Astrocyte of the spinal cord (primary cell): ENCODE measurements at places on chromosomes 11 and 22.

- DNase-seq: no peak
Measured at GRCh38 chr22:45164270-45165088, 754 bp downstream of the NUP50 start.

GRCh38 chr11:11512929-11513328 lies 108.9 kb downstream of the GALNT18 start:
- no peak for DNase-seq

GRCh38 chr11:32187111-32187510 lies 96.2 kb downstream of the RCN1 start:
- no peak for DNase-seq

DNA sequence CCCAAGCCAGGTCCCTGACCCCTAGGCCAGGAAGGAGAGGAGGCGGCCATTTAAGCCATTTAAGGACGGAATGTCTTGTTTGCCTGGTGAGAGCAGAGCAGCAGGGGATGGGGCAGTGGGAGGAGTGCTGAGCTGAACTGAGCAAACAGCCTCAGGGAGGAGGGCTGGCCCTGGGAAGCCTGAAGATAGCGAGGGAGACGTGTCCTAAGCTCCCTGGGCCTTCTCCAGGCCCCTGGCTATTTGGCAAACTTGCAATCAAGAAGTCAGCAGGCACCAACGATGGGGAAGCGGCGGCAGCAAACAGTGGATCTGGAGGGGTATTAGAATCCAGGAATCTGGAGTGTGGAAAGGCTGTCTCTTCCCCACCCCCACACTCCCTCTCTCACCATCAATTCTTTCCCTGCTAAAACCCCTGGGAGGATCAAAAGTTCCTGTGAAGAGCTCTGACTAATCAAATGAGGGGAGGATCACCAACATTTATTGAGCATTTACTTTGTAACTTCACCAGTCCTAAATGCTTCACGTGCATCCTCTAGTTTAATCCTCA lies 8.8 kb downstream of the BCL9L start:
- peak; percentile 77 for DNase-seq

DNA sequence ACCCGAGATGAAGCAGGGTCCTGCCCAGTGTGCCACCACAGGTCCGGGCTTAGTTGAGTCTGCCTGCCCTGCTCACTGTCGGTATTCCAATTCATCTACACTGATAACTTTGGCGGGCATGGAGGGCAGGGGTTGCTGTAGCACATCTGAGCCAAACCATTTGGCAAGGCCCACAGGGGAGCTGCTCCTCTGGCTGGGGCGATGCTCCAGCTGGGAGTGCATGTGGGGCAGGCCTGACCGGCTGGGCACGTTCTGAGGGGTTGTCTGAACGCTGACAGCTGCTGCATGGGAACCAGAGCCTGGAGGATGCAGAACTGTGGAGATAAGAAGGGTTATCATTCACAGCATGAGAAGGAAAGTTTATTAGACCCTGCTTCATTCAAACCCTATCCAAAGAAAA lies 40.4 kb downstream of the DRG1 start:
- DNase-seq: no peak

DNA sequence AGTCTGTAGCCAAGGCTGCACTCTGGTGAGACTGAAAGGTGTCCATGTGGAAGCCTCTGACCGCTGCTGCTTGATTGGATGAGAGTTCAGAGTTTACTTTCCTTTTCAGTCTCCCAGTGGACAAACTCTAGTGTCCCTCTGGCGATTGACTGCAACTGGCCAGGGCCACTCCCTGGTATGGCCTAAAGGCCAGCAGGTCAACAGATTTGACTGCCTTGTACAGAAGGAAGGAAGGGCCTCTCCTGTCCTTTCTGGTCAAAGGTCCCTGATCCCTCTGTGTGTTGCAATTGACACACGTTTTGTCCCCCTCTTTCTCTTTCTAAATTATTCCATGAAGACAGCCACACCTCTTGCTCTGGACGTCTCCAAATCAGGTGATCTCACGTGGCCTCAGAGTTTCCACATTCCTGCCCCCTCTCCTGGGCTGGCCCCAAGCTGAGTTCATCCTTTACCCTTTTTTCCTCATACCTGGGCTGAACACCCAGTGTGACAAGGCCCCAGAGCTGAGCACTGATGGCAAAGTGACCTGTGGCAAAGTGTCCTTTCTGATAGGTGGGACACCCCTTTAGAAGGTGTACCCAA lies 18.7 kb upstream of the FBLN1 start:
- DNase-seq: no peak

DNA sequence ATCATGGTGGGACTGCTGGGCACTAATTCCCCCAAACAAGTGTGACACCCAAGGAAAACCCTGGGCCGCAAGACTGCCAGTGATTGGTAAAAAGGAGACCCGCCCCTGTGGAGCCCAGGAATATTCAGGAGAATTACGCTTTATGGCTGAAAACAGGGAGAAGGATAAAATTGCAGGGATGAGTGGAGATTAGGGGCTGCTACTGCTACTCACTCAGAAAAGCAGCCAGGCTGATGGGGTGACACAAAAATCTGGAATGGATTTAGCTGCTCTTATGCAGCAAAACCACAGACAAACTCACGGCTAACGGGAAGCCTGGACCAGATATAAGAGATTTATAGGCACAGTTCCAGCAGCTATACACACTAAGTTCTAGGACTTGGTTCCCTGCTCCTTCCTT lies 4.4 kb upstream of the FBXO3 start:
- DNase-seq: peak; percentile 84

DNA sequence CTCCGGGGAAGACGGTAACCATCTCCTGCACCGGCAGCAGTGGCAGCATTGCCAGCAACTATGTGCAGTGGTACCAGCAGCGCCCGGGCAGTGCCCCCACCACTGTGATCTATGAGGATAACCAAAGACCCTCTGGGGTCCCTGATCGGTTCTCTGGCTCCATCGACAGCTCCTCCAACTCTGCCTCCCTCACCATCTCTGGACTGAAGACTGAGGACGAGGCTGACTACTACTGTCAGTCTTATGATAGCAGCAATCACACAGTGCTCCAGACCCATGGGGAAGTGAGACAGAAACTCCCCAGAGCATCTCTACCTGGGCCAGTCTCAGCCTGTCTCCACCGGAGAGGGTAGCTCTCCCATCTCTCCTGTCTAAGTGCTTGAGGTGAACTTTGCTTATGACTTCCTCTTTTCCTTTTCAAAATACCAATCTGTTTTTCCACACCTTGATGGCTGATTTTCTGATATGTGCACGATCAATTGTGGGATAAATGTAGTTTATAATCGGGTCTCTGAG lies 48.5 kb upstream of the VPREB1 start:
- no peak for DNase-seq

DNA sequence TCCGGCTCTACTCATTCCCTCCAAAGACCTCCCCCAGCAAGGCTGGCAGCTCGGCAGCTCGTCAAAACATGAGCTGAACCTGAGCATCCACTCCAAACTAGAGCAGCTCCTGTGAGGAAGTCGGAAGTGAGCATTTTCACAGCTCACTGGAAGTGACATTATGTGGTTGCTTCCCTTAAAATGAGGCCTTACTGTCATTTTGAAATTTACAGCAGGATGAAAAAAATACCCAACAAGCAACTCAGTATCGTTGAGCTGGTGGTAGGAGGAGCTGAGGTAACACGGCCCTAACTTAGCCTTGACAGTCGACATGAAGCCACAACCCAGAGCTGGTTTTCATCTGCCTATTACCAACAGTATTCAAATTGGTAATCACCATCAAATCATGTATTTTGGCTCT lies 38.0 kb upstream of the ARFGAP3 start:
- DNase-seq: no peak

DNA sequence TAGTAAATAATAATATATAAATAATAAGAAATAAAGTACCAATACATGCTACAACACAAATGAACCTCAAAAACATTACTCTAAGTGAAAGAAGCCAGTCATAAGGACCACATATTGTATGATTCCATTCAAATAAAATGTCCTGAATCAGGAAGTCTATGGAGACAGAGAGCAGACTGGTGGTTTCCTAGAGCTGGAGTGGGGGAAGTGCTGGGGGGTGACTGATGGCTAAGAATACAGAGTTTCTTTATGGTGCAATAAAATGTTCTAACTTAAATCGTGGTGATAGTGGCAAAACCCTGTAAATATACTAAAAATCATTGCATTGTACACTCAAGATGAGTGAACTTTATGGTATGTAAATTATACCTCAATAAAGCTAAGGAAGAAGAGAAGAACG lies 376.5 kb downstream of the BUD13 start:
- no peak for DNase-seq

DNA sequence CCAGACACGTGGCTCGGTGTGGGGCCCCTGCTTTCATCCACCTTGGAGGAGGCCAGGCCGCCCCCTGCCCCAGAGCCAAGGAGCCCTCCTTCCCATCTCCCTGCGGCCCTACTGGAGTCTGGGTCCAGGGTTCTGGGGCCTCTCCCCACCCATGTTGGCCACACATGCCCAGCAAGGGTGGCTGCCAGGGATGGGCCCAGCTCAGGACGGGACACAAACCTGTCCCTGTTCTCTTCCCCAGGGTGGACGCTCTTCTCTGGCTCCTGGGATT lies 4.6 kb downstream of the PANX2 start:
- DNase-seq: no peak

DNA sequence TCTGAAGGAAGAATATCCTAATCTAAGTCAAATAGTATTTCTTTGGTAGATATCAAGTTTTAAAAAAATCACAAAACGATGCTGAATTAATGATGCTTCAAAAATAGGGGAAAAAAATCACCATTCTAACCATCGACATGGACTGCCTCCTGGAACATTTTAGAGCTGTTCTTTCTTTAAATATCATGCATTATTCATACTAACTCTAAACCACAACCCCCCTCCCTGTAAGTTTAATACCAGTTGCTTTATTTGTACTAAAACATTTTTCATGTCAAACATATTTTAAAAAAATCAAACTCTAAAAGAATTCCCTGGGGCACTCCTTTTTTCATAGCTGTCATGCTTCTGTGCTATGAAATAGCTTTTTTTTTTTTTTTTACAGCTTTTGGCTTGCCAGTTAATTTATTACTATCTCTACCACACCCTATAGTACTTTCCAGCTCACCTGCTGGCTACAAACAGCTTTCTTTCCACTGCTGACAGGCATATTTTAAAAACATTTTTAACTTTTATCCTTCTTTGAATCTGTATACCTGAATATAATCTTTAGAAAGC lies 256.9 kb downstream of the SOX6 start:
- no peak for DNase-seq
